ENCODE measurements at places on chromosomes 1 and 21.

GRCh38 chr1:60924964-60925798 is 157.2 kb upstream of the NFIA start:
- DNase-seq: no peak

GRCh38 chr1:154459080-154459479 is 42.9 kb upstream of the TDRD10 start:
- DNase-seq: no peak

- no peak for DNase-seq
These were observed 69.2 kb upstream of the EPS8L3 start for GRCh38 chr1:109832945-109833344.

DNA sequence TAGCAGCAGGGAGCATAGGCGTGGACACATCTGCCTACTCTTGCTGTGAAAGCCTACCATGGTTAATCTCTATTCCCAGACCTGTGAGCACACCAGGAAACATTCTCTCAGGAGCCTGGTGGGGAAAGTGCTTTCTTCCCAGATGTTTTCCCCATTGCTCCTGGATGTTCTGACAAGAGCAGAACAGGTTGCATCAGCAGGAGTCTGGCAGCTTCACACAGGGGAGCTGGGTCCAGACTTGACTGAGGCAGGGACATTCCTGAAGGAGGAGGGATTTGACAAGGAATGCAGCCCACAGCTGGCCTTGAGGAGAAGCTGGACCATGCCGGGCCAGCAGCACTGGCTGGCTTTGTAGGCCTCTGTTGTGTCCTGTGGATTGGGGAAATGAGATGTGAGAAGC is 21.0 kb upstream of the ARTN start:
- DNase-seq: no peak

DNA sequence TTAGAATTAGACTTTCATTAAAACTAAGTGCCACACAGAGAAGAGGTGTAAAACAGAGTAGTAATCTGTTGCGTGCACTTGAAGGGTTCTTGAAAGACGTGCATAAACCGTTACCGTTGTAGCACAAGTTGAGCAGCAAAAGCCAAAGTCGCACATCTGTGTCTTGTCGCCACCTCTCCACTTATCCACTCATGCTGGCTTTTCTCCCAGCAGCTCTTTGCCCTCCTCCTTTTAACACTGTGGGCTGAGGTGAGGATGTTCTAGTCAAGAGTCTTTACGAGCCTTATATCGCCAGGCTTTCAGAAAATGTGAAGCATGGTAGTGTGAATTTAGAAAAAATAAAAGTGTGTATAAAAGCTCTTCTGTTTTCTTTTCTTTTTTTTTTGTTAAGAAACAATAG is 48.0 kb downstream of the NR5A2 start:
- DNase-seq: no peak

DNA sequence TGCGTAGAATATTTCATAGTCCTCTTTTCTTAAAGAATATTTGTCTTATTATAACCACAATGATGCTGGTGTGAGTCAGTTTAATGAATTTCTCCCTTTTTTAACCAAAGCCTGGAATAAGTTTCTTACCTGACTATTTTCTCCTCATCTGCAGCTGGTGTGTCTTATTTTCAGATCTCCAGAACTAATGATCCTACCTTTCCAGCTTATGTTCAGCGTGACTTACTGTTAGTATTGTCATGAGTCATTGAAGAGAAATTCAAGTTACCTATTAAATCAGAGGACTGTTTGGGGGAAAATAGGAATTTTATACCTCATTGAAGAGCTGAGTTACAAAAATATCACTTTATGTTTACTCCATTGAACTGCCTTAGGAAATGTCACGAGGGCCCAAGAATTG is 482.1 kb downstream of the RWDD3 start:
- DNase-seq: no peak

- no peak for DNase-seq
These were observed 20.8 kb upstream of the RLF start for GRCh38 chr1:40140211-40140973.

GRCh38 chr1:20983297-20983889 is 193.3 kb downstream of the EIF4G3 start:
- DNase-seq: no peak

DNA sequence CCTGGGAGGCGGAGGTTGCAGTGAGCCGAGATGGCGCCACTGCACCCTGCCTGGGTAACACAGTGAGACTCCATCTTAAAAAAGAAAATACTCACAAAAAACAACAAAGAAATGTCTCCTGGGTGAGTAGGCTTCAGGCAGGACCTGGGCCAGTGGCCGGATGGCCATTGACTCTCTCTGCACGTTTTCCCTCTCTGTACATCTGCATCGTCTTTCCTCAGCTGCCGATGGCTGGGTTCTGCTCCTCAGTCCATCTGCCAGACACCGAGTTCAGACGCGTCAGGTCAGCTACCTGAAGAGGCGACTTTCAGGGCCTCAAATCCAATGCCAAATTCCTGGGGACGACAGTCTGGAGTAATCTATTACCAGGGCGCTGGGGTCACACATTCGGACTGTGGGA is 199.3 kb downstream of the CAMTA1 start:
- no peak for DNase-seq
